AG08396 (cell line): ENCODE measurements at places on chromosomes 5 and 9.

DNA sequence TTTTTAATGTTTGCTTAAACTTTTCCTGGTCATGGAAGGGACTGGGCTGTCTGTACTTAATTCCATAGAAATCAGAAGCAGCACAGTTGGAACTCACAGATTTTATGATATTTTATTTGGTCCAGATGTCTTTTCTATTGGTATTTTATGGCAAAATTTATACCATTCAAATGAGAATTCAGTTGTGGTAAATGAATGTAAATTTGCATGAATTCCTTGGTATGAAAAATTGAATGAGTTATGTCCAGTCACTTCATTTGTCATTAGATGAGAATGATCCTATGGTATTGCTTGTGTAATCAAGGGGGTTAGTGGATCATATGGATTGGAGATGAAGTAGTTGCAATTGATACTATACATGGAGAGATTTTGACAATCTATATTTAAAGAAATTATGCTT is 188.0 kb downstream of the KDM4C start:
- no peak for DNase-seq

DNA sequence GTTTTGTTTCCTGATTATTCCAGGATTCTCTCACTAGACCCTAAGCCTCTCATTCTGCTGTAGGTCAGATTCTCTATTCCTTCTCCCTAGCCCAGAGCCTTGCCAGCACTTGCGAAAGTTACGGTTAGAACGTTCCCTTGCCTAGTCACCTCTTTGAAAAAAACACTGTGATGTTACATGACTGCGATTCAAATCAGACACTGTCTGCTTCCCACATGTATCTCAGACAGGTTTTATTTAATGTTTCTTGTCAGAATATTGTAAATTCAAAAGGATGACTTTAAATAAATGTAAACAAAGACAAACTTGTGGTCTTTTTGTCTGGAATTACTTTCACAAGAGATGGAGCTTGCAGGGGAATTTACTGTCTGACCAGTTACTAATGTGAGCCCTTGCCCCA is 116.5 kb upstream of the OTULINL start:
- DNase-seq = peak; percentile 60

DNA sequence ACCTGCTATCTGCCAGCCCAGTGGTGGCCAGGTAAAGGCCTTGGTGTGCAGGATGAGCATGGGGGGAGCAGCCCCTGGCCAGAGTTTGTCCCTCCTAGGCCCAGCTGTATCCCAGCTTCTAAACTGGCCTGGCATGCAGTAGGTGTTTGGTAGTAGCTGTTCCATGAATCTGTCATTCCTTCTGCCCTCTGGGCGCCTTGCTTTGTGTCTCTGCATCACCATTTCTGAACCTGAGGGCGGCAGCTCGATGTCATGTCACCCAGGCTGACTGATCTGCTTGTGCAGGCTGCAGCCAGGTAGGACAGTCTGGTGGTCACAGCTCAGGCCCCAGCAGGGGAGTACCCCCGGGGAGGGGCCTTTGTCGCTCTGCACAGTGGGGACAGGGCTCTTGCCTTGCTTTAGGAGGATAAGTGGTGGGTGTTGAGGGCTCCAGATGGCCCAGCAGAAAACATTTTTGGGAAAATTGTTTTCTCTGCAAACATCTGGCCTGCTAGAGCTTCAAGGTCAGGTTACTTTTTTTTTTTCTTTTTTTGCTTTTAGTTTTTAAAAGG is 4.6 kb upstream of the SUSD3 start:
- DNase-seq = no peak

GRCh38 chr9:88991066-88992034 is at the start of gene S1PR3:
Gene S1PR3, plus strand, starts transcription at chr9:88991468. Its CDS starts 9,733 bp downstream, at chr9:89001201.
- DNase-seq = peak; percentile 85

- DNase-seq = no peak
These were observed 235.1 kb downstream of the GADD45G start for GRCh38 chr9:89839952-89840351.
